Kasumi-1 (cell line): ENCODE measurements at places on chromosomes 3 and 15.

GRCh38 chr3:185702262-185703225, 116.4 kb downstream of the SENP2 start:
- DNase-seq: peak; percentile 27

DNA sequence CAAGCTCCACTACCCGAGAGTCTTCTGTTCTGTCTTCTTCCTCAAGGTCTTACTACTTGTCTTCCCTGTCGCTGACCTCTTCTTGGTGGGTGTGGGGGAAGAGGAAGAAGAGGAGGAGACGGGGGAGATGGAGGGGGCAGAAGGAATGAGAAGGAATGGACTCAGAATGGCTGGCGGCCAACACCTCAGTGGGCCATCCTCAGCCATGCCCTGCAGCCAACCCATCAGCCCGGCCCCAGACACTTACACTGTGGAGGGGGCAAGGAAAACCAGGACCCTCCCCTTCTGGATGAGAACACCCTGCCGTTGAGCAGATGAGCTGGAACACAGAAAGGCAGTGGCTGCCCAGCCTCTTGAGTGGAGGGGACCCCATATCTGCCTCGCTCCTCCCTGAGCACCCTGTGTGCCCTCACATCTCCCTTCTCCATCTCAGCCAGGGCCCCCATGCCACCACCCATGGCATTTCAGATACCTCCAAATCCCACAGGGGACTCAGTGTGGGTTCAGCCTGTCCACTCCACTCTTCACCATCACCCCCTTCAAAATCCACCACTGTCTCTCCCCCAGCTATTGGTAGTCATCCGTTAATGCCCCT, 45.5 kb upstream of the PRR23E start:
- no peak for DNase-seq

DNA sequence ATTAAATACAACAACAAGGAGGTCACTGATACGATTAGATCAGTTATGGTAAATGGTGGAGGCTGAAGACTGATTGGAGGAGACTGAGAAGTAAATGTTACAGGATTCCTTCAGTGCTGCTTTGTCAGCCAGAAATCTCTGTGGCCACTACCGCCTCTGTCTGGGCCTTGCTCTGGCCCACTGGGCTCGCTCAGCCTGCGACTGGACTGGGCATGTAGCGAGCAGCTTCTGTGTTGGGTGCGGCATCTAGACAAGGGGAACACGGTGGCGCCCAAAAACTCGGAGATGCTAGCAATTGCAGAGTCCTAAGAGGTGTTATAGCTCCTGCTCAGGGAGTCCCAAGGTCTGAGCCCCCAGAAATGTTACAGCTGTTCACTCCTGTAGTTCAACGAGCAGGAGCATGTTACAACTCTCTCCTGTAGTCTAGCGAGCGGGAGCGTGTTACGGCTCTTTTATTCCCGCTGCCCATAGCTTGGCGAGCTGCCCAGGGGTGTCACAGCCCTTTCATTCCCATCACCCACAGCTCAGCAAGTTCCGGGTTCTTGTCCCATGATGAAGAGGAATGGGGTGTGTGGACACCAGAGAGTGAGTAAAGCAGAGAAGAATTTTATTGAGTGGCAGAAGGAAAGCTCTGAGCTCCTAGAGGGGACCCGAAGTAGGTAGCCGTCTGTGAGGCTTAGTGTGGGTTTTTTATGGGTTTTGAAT, 24.7 kb downstream of the SLC15A2 start:
- no peak for DNase-seq

DNA sequence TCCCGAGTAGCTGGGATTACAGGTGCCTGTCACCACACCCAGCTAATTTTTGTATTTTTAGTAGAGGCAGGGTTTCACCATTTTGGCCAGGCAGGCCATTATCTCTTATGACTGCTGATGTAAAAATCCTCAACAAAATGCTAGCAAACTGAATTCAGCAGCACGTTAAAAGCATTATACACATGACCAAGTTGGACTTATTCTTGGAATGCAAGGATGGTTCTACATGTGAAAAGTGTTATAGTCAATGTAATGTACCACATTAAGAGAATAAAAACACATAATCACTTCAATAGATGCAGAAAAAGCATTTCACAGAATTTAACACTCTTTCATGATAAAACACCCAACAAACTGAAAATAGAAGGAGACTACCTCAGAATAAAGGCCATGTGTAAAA, 20.2 kb downstream of the RNF13 start:
- DNase-seq: no peak

DNA sequence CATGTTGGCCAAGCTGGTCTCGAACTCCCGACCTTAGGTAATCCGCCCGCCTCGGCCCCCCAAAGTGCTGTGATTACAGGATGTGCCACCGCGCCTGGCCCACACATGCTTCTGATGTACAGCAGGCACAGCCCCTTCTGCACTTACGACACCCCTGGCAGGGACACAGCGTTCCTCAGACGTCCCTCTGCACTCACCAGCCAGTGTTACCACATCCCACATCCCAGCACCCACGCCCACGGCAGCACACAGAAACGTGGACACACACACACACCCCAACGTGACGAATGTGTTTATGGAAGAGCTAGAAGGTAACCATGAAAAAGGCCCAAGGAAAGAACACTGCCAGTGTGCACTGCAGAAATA, 576 bp upstream of the RPAP1 start:
- no peak for DNase-seq

GRCh38 chr3:124385996-124386395, 344.3 kb upstream of the UMPS start:
- no peak for DNase-seq

DNA sequence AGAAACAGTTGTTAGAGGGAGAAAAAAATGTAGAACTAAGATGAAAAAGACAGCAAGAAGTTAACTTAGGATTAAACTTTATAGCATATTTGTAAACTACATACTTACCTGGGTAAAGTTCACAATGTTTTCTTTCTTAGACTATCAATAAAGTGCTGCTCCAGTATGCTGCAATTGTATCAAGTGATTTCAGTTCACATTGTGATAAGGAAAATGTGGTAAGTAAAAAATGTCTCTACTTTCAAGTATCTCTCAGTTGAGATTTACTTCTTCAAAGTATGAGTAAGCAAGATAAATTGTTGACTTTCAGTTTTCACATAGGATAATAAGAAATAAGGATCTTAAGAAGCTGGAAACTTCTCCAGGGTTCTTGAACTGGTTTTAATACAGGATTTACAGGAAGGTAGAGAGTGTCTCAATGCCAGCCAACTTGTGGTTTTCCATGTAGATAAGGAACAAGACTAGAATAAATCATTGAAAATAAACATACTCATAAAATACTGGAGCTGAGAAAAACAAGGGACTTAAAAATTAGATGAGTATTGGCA, 528.8 kb downstream of the UNC13C start:
- no peak for DNase-seq

GRCh38 chr15:43521419-43521818, 4.0 kb downstream of the MAP1A start:
- no peak for DNase-seq

DNA sequence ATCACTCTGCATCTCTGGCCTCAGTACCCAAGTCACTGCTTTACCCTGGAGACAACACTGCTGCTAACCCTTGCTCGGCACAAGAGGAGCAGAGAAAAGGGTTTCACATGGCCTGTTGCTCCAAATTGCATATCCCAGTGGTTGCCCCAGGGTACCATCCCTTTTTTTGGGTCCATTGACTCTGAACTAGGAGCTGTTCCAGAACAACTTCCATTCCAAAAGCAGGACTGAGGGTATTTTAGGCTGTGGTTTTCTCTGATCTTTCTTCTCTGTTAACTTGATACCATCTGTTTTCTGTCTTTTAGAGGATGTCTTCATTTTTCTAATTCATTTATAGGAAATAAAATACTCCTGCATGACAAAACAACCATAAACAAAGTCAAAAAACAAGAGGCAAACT, 17.3 kb upstream of the RYK start:
- DNase-seq: no peak

DNA sequence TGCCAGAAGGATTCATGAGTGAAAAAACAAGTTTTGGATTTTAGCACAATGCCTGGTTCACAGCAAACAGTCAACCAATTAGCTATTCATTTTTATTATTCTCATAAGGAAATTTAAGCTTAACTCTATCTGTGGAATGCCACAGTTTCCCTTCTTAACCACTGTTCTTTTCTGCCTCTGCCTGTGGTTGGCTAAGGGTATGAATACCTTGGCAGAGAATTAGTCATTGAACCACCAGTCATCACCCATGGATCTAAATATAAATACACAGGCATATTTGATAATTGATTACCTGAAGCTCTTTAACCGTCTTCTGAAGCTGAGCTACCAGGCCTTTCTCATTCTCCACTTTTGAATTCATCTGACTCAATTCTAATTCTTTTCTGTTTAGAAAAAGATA, 79.9 kb downstream of the MYH15 start:
- DNase-seq: no peak

GRCh38 chr3:193650585-193650984, 57.6 kb downstream of the OPA1 start:
- no peak for DNase-seq

GRCh38 chr3:188135271-188135670, 18.7 kb upstream of the LPP start:
- DNase-seq: no peak

- peak; percentile 42 for DNase-seq
Measured at GRCh38 chr3:195895861-195896360, 12.4 kb downstream of the TNK2 start.

DNA sequence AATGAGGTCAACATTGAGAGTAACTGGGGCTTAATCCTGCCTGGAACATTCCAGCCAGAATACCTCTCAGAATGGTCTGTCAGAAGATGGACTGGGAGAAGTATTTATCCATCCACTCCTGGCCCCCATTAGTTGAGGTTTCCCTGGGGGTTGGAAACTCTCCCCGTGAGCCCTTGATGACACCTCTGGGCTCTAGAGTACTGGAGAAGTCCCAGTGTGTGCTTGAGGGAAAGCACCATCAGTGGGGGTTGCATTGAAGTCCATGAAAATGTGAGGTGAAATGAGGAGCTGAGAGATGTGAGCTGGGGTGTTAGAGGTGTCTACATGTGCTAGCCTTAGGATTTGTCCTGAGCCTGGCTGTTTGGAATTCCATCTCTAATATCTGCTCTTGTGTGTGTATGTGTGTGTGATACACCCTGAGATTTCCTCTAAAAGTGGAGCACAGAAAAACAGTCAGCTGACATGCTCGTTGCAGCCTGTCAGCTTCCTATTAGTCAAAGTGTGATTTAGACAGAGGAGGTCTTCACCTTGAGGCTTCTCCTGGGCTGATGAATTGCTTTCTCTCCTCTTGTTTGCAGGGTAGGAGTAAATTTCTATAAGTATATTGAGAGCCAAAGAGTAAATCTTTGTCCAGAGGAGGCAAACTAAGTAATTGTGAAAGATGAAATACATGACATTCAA, 67.6 kb downstream of the NR1D2 start:
- no peak for DNase-seq

- no peak for DNase-seq
Measured at GRCh38 chr15:66738116-66738515, 36.1 kb downstream of the SMAD6 start.

GRCh38 chr3:127218454-127218922, 25.6 kb downstream of the PRR23E start:
- DNase-seq: peak; percentile 80

GRCh38 chr3:22887664-22888291, 315.3 kb upstream of the UBE2E2 start:
- DNase-seq: peak; percentile 55

GRCh38 chr15:47383102-47383501, 334.2 kb upstream of the SEMA6D start:
- no peak for DNase-seq

GRCh38 chr3:110738531-110738930, 333.1 kb upstream of the NECTIN3 start:
- no peak for DNase-seq

DNA sequence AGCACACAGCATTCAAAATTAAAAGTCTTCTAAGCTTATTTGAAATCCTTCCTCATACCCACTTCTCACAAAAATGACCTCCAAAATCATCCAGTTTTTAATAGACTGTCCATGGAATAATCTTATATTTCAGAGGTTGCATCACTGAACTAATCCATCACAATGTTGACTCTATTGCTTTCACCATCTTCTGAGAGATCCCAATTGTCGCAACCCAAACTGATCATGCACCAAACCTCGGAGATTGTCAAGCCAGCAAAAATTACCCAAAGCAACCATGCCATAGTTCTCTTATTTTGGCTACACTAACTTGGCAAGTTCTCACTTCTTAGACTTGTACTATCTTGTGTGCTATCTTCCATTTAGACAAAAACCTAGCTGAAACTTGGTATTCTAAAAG, 75.5 kb downstream of the LRRFIP2 start:
- DNase-seq: no peak

- DNase-seq: no peak
Measured at GRCh38 chr3:124634210-124635168, 95.8 kb upstream of the UMPS start.

DNA sequence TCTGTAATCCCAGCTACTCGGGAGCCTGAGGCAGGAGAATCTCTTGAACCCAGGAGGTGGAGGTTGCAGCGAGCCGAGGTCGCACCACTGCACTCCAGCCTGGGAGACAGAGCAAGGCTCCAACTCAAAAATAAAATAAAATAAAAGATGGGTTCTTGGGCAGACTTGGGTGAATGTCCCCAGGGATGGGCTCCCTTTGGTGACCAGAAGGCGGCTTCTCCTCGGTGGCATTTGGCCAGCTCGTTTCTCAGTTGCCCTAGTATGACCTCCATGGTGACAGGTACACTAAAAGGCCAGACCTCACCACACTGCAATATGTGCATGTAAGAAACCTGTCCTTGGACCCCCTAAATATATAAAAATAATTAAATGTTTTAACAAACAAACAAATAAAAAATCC, 76.0 kb upstream of the SNRPA1 start:
- no peak for DNase-seq

- DNase-seq: no peak
Measured at GRCh38 chr3:118146658-118147375, 887.8 kb downstream of the IGSF11 start.

DNA sequence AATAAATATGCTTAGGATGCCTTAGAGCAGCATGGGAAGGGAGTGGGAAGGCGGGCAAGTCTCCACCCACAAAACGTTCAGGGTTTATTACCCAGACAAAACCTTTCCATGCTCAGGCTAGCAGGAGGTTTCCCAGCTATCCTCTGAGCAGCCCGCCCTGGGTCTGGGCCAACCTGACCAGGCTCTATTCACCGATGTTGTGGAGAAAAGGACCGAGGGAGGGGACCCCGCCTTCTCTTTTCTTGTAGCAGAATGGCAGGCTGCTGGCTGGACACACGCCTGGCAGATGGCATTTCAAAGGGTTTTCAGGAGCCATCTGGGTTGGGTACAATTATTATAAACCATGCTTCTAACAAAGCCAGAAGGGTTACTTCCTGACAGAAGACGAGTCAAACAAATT, 540.9 kb downstream of the MAGI1 start:
- no peak for DNase-seq

GRCh38 chr3:54045061-54045815, 77.1 kb upstream of the CACNA2D3 start:
- DNase-seq: no peak

GRCh38 chr15:83659417-83659812, 5.5 kb downstream of the ADAMTSL3 start:
- DNase-seq: no peak

GRCh38 chr3:50255251-50255615, 13.7 kb upstream of the SEMA3B start:
- no peak for DNase-seq

- DNase-seq: peak; percentile 46
Measured at GRCh38 chr3:47362701-47363100, 18.1 kb upstream of the PTPN23 start.

GRCh38 chr3:113132571-113132996, 78.8 kb upstream of the BOC start:
- DNase-seq: no peak
